Mucosa of descending colon (tissue), 3 donors: ENCODE measurements at places on chromosomes 11 and 22. TPM values are rescaled to one million over a fixed set of nuclear protein-coding genes. Genes with fewer than 3 reads are reported as not detected.
A peak's percentile ranks its signal among the peaks of the same experiment; 100 is the strongest.

Gene SFI1
- total RNA-seq = 52.6 TPM

Gene OR56A3
- not detected for total RNA-seq

Gene WBP2NL
- total RNA-seq = 0.63 TPM

Gene PSMD13
- 110 TPM for total RNA-seq

Gene KCNE3
- total RNA-seq = 23.4 TPM

Gene SCO2
- 14.6 TPM for total RNA-seq

Gene OTOG
- not detected for total RNA-seq

Gene GRAP2
- 3.4 TPM for total RNA-seq

Gene PLAAT5
- 0.20 TPM for total RNA-seq

Gene DCPS
- total RNA-seq = 21.3 TPM

- no peak for DNase-seq
Measured at GRCh38 chr11:133945087-133945974, 11.4 kb downstream of the IGSF9B start.

DNA sequence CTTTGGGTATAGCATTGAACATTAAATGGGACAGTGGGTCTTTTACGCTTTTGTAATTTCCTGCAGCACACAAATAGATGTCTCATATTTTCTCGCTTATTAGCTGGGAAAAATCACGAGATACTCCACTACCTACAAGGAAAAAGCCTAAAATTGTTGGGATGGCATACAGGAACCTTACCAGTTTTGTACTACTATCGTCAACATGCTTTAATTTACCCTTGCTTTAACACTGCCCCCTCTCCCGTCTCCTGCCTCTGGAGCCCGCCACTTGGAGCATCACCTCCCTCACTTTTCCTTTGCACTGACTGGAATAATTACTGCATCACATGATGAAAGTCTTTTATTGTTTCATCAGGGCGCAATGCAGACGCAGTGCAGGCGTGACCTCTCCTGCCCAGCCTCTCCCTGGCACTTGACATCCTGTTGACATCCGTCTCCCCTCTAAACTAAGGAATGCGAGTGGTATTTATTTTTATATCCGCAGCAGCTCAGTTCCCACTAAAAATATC is 1.0 kb upstream of the FNBP4 start:
- DNase-seq = peak; percentile 83

DNA sequence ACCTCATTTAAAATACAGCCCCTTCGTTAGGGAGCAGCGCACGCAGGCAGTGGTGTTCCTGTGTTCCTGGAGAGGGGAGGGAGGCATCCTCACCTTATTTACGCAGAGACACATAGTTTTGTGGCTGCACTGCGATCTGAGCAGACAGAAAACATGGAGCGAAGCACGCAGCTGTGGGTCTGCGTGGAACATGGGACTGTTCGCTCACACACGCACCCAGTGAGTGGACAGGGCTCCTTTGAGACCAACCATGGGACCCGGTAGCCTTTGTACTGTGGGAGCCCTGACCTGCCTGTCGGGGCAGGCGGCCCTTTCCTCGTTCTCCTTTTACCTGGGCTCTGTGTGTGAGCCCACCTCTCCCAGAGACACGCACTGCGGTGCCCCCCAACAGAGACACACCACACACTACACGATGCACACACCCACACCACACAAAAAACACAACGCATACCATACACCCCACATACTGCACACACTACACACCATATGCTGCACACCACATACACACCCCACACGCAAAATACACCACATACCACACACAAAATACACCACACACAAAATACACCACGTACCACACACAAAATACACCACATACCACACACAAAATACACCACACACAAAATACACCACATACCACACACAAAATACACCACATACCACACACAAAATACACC is 1245.7 kb downstream of the BRD1 start:
- no peak for DNase-seq

GRCh38 chr11:61777234-61778090 is 14.9 kb downstream of the TMEM258 start:
- DNase-seq = peak; percentile 65

DNA sequence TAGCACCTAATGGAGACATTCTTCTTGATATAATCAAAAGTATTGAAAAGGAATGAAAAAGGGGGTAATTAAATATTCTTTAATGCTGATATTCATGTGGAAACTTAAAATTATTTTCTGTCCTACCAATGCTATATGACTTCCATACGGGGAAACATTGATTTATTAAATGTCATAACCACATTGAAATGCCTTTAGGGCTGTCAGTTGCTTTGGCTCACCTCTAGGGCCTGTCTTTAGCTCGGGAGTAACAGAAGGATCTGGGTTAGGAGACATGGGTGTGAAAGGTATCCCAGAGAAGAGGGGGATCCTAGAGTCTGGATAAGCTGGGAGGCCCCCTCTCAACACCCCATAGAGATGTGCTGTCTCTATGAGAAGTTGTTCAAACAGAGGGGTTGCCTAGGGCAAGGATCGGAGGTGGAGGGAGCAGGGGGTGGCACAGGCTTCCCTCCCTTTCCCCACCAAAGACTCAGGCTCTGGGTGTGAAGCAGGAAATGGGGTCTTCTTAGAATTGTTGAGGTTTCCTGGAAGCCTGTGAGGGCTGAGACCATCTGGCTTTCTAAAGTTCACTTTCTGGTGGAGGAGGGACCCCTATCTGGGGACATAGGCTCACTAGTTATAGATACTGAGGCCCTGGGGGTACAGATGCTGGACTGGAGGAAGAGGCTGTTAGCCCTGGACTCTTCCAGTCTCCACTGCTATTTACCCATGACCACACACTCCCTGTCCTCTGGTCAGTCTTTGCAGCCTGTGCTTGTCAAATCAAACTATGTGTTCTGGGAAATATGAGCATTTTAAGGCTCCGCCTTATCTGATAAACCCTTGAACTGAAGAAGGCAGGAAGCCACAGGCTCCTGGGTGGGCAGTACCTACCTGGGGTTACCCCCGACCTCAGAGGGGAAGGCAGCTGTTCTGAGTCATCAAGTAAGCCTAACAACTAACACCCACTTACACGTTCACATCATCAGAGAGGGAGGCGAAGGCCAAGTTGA is 55.8 kb upstream of the RRAS2 start:
- no peak for DNase-seq

DNA sequence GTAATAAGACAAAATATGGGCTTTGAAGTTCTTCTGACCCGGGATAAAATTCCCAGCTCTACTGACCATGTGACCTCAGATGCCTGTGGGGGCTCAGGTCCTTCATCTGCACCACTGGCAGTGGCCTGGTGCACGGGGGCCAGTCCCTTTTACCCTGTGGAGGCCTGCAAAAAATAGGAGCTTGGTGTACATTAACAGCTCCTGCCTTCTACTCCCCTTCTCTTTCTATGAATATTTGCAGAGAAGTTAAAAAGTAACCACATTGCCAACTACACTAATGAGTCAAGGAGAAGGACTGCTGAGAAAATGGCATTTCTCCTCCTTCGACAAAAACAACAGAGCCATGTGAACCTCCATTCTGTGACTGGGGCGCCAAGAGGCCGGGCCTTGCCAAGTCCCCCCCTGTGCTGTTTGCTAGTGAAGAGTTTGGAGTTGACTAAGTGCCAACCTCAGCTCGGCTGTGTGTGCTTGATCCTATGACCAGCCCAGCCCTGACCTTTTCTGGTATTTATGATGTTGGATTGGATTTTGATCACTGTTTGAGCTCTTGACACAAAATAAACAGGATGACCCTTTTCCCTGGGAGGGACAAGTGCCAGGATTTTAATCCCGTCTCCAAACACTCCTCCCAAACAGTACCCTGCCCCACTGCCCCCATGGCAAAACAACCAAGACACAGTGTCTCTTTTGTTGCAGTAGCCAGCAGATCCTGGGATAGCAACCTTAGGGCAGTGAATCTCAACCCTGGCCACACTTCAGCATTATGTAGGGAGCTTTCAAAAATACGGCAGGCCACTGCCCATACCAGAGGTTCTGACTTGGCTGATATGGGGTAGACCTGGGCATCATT is 380.1 kb downstream of the LARGE1 start:
- peak; percentile 75 for DNase-seq

- no peak for DNase-seq
Measured at GRCh38 chr11:101915791-101916291, 481 bp downstream of the ANGPTL5 start.

DNA sequence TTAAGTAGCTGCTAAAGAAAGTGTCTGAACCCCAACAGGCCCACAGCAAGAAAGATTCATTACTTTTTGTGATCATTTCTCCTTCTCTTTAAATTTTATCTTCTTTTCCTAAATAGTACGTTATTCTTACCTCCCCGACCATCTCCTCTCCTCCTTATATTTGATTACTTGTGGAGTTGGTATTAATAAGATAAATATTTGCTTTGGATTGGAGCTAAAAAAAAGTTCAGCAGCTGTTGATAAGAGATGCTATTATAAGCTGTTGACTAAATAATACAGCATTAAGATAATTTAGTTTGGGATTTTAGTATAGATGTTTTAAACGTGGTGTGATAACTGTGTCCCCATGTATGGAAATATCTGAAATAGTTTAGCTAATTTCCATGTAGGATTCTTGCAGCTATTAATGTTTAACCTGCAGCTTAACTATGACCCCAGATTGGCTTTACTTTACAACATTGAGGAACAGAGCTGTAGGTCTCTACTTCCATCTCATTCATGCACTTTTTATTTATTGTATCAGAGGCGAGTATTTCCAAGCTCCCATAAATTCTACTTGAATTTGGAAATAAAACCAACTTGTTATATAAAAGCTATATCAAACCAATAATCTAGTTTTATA is 37.8 kb downstream of the ZNF143 start:
- DNase-seq = no peak

- DNase-seq = peak; percentile 10
Measured at GRCh38 chr22:42419243-42419881, 12.8 kb downstream of the NFAM1 start.

DNA sequence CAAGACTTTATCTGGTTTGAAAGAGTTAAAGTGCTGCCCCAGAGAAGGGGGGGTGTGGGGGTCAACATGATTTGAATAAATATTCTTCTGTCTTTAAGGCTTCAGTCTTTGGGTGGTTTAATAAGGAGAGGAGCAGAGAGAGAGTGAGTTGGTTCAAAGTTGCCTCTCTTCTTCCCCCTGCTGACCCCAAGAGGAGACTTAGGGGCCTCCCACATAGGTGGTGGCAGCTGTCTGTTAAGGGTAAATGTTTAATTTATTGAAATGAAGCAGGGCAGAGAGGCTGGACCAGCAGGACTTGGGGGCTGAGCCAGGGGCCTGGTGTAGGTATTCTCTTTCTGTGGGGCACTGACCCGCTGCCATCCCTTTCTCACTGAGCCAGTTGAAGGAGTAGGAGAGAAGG is 5.5 kb downstream of the POU2F3 start:
- DNase-seq = no peak

- DNase-seq = peak; percentile 12
Measured at GRCh38 chr22:20024650-20025397, 3.9 kb downstream of the TANGO2 start.

GRCh38 chr22:25494774-25495173 is 69.7 kb upstream of the GRK3 start:
- DNase-seq = no peak

DNA sequence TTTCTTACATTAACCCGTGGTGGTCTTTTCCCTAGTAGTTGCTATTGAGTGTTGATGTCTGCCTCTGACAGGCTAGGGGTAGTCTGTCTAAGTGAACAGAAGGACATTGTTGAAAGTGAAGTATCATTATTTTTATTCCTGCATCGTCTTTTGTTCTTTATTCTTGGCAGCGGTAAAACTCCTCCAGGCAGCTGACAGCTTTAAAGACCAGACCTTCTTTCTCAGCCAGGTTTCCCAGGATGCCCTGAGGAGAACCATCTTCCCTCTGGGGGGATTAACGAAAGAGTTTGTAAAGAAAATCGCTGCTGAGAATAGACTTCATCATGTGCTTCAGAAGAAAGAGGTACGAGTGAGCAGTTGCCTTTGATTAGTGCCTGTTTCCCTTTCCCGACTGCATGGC is 14.6 kb downstream of the TRMU start:
- DNase-seq = no peak

GRCh38 chr11:69320756-69321741 is 27.1 kb downstream of the MYEOV start:
- no peak for DNase-seq

- no peak for DNase-seq
Measured at GRCh38 chr11:70134490-70134889, 56.4 kb downstream of the ANO1 start.

DNA sequence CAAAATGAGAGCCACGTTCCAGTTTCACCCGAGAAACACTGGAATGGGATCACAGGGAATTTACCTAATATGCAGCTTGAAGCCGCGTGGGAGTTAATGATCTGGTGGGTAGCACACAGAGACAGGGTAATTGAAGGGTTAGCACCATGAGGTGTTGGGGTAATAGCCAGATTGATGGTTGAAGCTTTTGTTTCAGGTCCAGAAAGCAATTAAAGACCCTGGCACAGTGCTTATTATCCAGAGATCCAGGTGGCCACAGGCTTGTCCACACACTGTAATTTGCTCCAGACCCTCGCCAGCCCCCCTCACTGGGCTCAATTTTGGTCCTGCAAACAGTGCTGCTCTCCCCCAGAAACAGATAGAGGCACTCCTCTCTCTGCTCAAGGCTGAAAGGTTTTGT is 282.5 kb upstream of the ISX start:
- no peak for DNase-seq

- DNase-seq = no peak
Measured at GRCh38 chr22:42758931-42759629, 38.4 kb upstream of the A4GALT start.

- DNase-seq = no peak
Measured at GRCh38 chr11:24623121-24623520, 126.3 kb downstream of the LUZP2 start.

- DNase-seq = no peak
Measured at GRCh38 chr11:121478895-121479697, 26.3 kb upstream of the SORL1-AS1 start.

DNA sequence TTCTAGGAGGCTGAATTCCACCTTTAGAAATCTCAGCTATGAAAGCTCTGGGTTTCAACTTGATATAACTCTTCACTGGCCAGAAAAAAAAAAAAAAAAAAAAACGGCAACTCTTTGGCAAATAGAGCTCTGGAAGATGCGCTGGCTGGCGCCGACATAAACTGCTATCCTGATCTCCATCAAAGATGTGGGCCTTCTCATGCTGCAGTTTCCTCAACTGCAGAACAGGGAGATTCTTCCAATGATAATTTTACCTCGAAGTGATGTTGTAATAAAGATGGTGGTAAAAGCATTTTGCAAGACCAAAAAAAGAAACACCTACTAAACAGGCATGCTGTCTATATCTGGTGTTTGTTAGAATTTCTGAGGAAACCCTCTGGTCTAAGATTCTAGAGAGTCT is 20.3 kb downstream of the FLI1 start:
- no peak for DNase-seq
